Erythroblast (primary cell): ENCODE measurements at places on chromosomes 11 and 22.

- no peak for DNase-seq
Measured at GRCh38 chr11:130798280-130798679, 118.0 kb downstream of the SNX19 start.

DNA sequence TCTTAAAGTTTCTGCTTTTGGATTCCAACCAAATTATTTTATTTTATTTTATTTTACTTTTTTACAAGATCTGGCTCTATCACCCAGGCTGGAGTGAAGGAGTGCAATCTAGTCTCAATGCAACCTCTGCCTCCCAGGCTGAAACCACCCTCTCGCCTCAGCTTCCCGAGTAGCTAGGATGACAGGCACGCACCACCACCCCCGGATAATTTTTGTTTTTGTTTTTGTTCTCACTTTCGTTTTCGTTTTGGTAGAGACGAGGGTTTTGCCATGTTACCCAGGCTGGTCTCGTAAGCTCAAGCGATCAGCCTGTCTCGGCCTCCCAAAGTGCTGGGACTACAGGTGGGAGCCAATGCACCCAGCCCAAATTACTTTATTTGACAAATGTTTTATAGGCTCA lies 219.8 kb downstream of the ETS1 start:
- no peak for DNase-seq

- DNase-seq, result peak; percentile 94
Measured at GRCh38 chr22:20020533-20021195, at the start of gene TANGO2. TANGO2 (plus strand) TSS chr22:20021110; CDS start chr22:20036799, 15,689 bp downstream.

GRCh38 chr22:18024956-18025720 lies 777 bp upstream of the MICAL3 start:
- no peak for DNase-seq

GRCh38 chr11:66906061-66906733 lies 49.3 kb downstream of the LRFN4 start:
- no peak for DNase-seq

DNA sequence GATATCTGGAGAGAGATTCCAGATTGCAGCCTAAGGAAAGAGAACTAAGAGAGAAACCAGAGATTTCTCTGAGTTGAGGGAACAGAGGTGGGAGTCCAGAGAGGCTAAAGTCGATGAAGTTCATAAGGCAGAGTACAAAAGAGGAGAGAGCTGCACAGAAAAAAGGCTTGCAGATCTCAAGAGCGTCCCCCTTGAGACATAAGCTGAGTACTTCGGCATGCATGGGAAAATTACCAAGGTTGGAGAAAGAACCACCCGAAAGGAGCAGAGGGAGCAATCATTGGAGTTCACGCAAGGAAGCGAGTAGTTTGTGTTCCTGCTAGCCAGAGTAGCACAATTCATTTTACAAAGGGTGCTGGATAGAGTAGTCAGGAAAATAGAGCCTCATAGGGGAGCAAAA lies 293.5 kb downstream of the TMEM135 start:
- no peak for DNase-seq

- no peak for DNase-seq
Measured at GRCh38 chr11:114080769-114081168, 21.3 kb downstream of the ZBTB16 start.

- DNase-seq, result no peak
Measured at GRCh38 chr22:32781695-32782094, 19.8 kb upstream of the TIMP3 start.

DNA sequence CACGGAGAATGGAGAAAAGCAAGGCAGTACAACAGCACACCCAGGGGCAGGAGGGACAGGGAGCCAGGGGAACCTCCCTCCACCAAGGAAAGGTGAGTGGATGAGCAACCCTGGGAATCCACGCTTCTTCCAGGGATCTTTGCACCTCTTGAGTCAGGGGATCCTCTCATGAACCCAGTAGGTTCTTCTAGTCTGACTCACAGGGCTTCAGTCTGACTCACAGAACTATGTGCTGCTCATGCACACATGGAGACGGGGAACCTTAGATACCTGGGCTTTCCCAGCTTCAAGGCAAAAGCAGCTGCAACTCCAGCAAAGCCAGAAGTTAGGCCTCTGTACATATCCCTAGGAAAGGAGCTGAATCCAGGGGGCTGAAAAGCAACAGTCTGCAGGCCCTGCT lies 1021.4 kb upstream of the TENM4 start:
- no peak for DNase-seq

- no peak for DNase-seq
Measured at GRCh38 chr11:133206313-133207005, 325.8 kb downstream of the OPCML start.

DNA sequence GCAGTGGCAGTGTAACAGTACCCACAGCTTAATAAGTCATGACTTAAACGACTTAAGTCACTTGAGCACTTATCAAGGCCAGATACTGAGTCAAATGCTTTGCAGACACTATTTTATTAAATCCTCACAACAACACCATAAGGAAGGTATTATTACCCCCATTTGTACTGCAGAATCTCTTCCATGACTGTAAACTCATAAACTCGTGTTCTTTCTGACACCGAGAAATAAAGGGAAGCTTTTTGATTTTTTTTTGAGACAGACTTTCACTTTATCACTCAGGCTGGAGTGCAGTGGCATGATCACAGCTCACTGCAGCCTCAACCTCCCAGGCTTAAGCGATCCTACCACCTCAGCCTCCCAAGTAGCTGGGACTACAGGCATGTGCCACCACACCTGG lies 103.8 kb downstream of the ABTB2 start:
- DNase-seq, result no peak

DNA sequence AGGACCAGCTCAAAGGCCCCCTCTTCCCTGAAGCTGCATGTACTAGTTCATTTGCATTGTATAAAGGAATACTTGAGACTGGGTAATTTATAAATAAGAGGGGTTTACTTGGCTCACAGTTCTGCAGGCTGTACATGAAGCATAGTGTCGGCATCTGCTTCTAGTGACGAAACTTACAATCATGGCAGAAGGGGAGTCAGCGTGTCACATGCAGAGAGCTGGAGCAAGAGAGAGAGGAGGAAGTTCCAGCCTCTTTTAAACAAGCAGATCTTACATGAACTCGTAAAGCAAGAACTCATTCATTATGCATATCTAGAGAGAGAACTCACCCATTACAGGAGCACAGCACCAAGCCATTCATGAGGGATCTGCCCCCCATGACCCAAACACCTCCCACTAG lies 7.1 kb upstream of the HMGXB4 start:
- no peak for DNase-seq

GRCh38 chr11:75903276-75903675 lies 88.3 kb downstream of the UVRAG start:
- no peak for DNase-seq

DNA sequence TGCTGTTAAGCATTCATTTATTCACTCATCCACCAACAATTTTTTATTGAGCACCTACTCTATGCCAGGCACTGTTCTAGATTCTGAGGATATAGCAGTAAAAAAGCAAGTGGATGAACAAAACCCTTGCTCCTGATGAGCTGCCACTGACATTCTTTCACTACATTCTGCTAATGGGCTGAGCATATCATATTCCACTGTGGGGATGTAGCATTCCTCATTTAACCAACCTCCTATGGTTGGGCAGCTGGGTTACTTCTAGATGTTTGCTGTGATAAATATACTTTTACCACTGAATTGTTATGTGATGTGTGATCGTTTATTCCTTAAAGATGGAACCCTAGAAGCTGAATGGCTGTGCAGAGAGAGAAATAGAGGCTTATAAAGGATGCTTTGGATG lies 176.9 kb downstream of the MN1 start:
- no peak for DNase-seq

DNA sequence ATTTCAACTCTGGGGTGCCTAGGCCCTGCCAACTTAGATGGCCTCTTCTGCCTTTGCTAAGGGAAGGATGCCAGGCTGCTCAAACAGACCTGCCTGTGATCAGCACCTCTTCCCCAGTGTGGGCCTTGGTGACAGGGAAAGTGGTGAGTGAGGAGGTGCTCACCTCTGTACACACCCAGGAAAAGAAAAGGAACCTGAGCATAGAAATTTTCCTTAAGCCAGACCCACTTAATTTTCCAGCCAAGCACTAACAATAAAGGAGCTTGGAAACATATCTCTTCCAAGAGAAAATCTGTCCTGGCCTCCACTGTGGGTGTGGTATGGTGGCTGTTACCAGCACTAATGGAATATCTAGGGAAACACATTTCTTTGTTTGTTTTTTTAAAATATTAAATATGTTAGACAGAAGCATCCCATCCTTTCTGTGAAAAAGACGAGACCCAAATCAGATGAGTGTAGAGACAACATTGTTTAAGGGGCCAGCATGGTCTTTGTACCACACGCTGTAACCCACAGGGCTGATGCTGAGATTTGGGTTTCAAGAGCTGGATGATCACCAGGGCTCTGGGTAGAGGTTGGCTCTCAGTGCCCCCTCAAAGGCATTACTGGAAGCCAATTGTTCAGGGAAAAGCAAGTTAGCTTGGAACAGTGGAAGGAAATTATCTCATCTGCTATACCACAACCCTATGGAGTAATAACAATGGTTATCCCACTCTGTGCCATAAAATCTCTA lies 472.2 kb downstream of the INSC start:
- DNase-seq, result no peak

DNA sequence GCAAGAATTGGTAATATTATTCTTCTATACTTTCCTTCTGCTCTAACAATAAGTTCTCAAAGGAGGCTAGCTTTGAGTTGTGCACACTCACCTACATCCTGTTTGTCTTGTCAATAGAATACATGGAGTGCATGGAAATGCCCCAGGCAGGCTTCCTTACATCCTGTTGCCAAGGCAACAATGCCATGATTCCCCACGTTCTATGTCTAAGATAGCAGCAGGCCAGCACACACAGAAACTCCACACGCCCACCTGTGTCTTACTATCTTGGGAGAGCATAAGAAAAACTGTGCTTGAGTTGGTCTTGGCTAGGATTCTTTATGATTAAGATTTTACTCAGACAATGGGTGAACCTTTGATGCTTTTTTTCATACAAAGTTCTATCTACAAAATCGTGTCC lies 379.2 kb downstream of the AASDHPPT start:
- DNase-seq, result no peak

- DNase-seq, result no peak
Measured at GRCh38 chr11:103266167-103266831, 157.1 kb downstream of the DYNC2H1 start.

DNA sequence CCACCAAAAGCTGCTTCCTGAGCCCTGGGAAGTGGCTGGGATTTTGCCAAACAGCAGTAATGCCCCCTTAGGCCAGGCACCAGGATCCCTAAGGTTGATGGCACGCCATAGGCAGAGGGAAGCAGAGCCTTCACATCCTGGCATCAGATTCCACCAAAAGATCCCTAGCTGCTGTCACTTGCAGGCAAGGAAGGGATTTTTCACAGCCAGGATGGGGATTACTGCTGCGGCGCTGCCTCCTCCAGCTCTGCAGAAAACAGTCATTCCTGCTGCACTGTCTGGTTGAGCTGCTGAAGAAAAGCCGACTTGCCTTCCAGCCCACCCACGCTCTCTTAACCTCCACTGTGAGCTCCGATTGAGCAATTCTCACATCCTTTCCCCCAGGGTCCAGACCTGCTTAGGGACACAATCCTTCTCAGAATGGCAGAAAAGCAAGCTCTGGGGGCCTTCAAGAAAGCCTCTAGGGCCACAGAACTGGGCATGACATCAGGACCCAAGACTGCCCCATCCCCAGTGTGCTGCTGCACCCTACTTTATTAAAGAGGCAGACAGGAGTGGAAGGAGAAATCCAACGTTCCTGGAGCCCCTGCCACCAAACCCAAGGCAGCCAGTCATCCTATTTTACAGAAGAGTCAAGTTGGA lies 19.9 kb downstream of the SYN3 start:
- no peak for DNase-seq

DNA sequence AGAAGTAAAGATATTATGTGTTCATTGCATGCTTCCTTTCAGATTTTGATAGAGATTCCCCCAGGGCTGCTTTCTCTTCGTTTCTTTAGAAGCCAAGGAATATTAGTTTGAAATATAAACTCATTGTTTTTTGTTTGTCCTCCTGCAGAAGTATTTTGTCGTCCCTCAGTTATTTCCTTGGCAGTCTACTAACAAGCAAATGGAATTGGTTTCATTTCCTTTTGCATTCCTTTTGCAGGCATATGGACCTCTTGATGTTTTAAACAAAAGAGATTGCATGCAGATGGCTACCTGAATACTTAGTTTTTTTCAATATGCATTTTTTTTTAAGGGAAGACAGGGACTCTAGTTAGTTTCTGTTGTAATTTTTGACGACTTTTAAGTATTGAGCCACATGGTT lies 62.2 kb downstream of the BCL2L13 start:
- no peak for DNase-seq

DNA sequence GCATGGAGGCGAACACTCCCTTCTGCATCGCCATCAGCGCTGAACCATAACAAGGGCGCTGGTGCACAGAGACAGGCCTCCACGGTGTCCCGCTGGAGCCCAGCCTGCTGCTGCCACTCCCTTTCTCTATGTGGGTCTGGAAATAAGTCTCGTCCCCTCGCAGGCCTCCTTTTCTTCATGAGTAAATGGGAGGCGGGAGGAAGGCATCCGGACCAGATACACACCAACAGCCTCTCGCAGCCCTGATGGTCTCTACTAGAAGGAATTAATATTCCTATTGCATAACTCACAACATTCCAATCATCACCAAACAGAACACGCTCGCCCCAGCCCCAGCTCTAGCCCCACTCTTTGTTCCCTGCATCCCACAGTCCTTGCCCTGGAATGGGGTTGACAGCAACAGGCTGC lies 14.9 kb downstream of the RASD2 start:
- no peak for DNase-seq

- no peak for DNase-seq
Measured at GRCh38 chr11:108734283-108734682, 69.4 kb downstream of the DDX10 start.

DNA sequence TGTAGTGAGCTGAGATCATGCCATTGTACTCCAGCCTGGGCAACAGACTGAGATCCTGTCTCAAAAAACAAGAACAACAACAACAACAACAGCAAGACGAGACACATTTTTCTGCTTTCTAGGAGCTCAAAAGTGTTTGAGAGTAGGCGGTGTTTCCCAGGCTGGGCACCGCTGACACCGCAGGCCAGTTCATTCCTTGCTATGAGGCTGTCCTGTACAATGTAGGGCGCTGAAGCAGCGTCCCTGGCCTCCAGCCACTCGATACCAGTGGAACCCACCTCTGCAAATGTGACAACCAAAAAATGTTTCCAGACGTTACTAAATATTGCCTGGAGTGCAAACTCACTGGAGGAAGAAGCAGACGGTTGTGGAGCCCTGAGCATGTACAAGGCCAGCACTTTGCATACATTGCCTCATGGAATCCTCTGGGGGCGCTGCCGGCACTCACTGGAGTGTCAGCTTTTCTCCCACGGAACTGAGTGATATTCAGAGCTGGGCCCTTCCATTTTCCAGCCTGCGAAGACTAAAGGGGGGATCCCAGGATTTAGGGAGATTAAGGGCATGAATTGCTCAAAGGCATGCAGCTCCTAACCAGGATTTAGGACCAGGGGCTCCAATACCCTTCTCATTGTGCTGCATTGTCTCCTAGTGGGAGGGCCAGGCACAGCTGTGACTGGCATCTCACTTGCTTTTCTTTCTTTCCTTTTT lies 5.8 kb upstream of the MIEF1 start:
- DNase-seq, result peak; percentile 75
